ENCODE measurements at places on chromosomes 3 and 15. TPM values are rescaled to one million over a fixed set of nuclear protein-coding genes. Genes with fewer than 3 reads are reported as not detected.

Gene C3orf20
- 0.11 TPM for total RNA-seq

Gene GPR149
- total RNA-seq: not detected

Gene ITGA11
- 0.39 TPM for total RNA-seq

DNA sequence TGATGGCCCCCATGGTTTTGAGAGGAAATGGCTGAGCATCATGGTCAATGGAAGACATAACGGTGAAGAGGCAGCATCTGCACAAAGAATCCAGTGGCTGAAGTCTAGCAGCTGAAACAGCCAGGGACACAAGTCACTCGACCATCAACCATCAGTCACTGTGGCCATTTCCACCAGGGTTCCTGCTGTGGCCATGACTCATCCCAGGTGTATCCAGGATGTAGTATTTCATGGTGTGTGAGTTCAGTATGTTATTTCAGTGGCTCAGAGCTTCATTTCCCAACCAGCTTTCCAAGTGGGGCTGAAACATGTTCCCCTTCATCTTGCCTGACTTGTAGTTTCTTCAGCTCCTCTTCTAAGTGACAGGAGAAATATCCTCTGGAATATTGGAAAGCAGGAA is 47.8 kb upstream of the WNT5A start:
- DNase-seq: no peak

DNA sequence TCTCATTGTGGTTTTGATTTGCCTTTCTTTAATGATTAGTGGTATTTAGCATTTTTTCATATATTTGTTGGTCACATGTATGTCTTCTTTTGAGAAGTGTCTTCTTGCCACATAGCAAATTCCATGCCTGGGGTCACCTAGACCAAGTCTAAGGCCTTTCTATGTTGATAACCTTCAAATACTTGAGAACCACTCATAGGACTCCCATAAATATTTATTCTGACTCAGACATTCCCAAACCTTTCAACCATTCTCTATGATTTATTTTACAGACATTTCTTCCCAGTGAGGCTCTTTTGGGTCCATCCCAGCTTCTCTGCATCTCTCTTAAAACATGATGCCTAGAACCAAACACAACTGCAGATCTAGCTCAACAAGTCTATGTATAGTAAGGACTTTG is 69.2 kb downstream of the ATP8B4 start:
- DNase-seq: no peak

- no peak for DNase-seq
Observed at GRCh38 chr3:64895991-64896895, 208.4 kb upstream of the ADAMTS9 start.

DNA sequence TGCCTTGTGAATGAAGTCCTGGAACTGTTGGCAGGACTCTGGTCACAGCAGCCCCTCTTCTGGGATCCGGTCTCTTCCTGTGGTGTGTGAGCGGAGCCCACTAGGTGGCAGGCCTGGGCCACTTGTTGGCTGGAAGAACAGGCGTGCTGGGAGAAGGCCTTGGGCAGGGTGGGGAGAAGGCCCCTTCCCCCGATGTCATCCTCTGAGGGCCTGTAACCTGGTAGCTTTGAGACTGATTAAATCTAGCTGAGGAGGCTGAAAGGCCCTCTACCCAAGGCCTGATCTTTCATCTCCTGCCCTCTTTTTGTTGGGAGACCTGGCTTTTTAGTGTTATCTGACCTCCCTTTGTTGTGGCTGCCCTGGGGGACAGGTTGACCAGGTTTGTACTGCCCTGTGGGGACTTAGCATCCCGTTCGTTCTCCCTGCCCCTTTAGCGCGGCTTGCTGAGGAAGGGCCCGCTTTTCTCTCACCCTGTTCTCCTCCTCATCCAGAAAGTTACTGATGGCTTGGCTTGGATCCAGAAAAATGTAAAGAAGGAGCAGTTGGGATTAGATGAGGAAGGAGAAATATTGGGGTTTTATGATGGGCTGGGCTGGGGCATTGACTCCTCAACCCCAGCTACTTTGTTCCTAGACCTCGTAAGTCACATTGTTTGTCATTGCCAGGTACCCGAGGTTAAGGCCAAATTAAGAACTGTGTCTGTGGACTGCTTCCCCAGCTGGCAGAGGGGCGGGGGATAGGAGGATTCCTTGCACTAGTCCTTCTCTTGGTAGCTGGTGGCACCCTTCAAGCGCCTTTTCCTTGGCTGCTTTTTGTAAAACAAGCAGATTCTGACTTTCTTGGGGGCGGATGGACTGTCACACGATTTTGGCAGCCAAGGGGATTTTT is 48.5 kb downstream of the CHCHD6 start:
- DNase-seq: peak; percentile 64

DNA sequence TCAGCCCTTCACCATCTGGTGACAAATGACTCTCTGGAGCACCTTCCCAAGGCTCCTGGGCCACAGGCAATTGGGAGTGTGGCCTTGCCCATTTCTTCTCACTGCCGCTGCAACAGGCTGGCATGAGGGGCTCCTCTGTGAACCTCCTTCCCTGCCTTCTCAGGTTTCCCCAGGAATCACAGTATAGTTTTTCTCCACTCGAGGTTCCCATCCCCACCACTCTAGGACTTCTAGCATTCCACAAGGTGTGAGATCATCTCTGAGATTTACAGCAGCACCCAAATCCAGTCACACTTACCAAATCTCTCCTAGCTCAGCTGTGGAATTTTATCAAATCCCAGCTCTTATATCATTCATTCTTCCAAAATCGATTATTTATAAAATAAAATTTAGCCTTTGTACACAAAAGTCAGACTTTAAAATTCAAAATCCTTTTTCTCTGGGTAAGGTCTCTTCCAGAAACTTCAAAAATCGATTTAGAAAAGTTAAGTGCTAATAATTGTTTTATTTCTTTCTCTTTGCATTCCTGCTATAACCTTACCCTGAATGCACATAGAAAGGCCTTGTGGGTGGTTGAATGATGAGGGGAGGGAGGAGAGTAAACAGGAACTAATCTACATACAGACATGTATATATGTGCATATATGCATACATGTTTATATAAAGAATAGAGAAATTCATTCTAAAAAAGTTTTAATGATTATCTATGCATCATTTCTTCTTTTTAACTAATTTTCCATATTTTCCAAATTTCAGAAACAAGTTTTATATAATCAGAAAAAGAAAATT is 18.9 kb upstream of the ATP13A4 start:
- no peak for DNase-seq

- no peak for DNase-seq
Observed at GRCh38 chr3:34176723-34177122, 378.3 kb downstream of the PDCD6IP start.

DNA sequence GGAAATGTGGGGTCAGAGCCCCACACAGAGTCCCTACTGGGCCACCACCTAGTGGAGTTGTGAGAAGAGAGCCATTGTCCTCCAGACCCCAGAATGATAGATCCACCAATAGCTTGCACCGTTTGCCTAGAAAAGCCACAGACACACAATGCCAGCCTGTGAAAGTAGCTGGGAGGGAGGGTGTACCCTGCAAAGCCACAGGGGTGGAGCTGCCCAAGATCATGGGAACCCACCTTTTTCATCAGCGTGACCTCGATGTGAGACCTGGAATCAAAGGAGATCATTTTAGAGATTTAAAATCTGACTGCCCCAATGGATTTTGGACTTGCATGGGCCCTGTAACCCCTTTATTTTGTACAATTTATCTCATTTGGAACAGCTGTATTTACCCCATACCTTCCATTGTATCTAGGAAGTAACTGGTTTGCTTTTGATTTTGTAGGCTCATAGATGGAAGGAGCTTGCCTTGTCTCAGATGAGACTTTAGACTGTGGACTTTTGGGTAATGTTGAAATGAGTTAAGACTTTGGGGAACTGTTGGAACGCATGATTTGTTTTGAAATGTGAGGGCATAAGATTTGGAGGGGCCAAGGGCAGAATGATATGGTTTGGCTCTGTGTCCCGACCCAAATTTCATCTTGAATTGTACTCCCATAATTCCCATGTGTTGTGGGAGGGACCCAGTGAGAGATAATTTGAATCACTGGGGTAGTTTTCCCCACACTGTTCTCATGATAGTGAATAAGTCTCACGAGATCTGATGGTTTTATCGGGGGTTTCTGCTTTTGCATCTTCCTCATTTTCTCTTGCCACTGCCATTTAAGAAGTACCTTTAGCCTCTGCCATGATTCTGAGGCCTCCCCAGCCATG is 49.0 kb downstream of the CD200 start:
- DNase-seq: no peak

DNA sequence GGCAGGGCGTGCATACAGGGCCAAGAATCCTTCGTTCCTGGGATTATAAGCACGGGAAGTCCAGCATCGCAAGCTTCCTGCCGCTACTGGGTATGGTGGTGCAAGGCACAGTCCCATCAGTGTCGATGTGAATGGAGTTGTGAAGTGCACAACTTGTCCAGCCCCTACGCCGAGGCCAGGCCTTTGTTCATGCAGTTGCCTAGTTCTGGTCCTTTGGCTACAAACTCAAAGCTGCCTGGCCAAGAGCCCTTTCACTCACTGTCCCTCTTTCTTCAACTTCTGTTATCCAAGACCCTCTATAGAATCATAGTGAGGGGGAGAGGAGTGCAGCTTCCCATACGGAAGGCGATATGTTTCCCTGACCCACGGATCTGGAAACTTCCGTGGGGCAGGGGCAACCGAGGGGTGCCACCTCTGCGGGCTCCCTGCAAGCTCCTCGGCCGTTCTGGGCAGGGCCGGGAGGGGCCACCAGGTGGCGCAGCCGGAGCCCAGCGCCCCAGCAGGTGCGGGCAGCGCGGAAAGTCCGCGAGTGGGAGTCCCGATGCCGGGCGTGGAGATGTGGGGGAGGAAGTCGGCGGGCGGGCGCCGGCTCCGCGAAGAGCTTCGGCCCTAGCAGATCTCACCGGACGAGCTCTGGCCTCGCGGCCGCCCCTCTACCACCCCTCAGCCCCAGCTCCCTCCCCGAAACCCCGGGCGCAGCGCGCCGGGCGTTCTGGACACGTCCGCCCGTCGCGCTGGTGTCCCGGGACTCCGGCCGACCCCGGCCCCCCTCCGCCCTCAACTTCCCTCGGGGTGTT is 693 bp downstream of the RASGRP1 start:
- DNase-seq: peak; percentile 89

- DNase-seq: no peak
Observed at GRCh38 chr3:171055336-171056178, 29.0 kb upstream of the SLC2A2 start.

GRCh38 chr15:79872358-79873017 is 24.3 kb downstream of the MTHFS start:
- peak; percentile 70 for DNase-seq

- no peak for DNase-seq
Observed at GRCh38 chr3:45126730-45127129, 19.4 kb downstream of the CDCP1 start.

Data from activated CD8-positive, alpha-beta T cell treated with anti-CD3 and anti-CD28 coated beads, Interleukin-2, amount 10 ng/mL, durations not matched to agents 7 days and 5 days (primary cell).